A549 treated with Mapracorat at 1 μM for 4 hours (cell line): ENCODE measurements at places on chromosomes 1 and 21. TPM values are rescaled to one million over a fixed set of nuclear protein-coding genes. Genes with fewer than 3 reads are reported as not detected.

Gene AMIGO1
- total RNA-seq = 1.0 to 1.4 TPM (median 1.3 TPM) in 5 replicates

Gene BATF3
- 25.3 to 38.1 TPM (median 36.0 TPM) in 5 replicates for total RNA-seq

Gene SH3GLB1
- total RNA-seq = 33.4 to 39.2 TPM (median 36.5 TPM) in 5 replicates

Gene KRTAP10-12
- total RNA-seq = not detected in 5 replicates

Gene THEM5
- not detected in 5 replicates for total RNA-seq

Gene ITLN1
- total RNA-seq = not detected in 5 replicates

Gene FAM72C
- 4.3 to 5.7 TPM (median 4.7 TPM) in 5 replicates for total RNA-seq
